RWPE2 (cell line): ENCODE measurements at places on chromosomes 3 and 15.

DNA sequence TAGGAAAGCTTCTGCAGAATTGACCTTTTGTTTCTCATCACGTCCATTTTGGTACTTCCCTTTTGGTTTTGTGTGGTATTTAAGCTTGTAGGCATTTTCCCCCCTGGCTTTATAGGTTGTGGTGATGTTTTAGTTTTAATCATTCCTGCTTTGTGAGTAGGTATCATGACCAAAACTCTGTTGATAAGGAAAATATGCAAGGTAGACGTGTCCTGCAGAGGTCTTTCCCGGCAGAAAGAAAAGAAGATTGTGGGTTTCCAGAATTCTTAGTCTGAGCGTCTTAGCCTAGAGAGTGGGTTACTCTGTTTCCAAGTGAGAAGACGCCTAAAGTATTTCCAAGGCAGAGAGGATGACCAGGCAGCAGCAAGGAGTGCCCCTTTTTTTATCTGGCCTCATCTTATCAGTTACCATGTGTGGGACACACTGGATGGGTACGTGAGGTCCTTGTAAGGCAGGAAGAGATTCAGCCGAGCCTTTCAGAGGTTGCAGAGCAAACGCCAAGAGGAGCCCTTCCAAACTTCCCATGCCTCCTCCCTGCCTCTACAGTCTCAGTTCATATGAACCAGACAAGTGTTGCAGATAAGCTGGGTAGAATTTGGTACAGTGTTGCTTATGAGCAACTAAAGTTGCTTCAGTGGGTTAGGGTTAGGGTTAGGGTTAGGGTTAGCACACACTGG is 58.8 kb downstream of the ARNT2 start:
- no peak for DNase-seq

GRCh38 chr3:6262010-6262409 is 598.9 kb upstream of the GRM7 start:
- DNase-seq: no peak

DNA sequence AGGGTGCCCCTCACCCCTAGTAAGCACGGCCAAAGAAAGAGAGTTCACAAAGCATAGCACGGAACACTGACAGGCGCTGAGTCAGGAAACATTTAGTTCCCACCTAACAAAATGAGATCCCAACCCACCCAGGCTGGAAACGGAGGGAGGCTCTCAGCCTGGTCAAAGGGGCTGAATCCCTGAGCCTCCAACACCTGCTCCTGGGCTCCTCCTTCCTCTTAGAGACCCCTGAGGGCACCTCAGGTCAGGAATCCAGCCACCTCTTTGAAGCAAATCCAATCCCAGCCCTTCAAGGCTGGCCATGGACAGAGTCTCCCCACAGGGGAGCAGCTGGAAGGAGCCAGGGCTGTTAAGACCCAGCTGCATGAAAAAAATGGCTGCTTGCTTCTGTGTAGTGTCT is 154.4 kb upstream of the HES1 start:
- no peak for DNase-seq

DNA sequence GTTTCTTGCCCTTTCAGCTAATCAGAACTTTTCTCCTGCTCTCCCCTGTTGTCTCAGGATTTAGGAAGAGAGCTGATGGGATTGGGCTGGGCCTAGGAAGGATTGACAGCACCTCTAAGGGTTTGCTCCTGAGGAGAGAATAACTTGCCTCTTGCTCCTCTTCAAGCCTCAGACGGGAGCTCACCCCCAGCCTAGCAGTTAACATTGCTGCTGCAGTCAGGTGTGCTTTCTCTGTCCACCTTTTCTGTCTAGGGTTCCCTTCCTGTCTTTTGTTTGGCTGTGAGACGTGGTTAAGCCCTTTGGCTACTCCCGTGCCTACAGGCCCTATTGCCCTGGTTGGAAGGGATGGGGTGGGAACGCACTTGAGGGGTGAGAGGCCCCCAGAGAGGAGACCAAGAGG is 20.1 kb downstream of the TMEM108 start:
- DNase-seq: no peak

- DNase-seq: no peak
Measured at GRCh38 chr15:76467136-76467535, 130.6 kb downstream of the ISL2 start.

DNA sequence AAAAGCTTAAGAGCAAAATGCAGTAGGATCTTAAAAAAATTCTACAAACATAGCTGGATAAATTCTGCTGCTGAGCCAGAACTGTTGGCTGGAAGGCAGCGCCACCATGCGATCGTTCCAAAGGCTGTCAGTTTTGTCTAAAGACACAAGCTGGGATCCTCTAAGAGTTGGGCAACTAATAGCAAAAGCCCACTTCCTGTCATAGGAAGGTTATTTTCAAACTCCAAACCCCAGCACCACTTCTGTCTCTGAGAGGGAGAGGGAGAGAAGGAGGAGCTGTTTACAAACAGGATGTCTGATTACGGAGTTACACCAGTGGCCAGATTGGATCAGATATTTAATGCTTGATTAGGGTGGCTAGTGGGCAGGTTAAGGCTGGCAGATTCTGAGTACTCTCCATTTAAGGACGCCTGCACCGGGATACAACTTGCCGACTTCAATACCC is 44.0 kb downstream of the EIF4E3 start:
- no peak for DNase-seq

- no peak for DNase-seq
Measured at GRCh38 chr3:138408751-138409570, 25.5 kb upstream of the ESYT3 start.

GRCh38 chr3:147836330-147836729 is 427.2 kb downstream of the ZIC1 start:
- no peak for DNase-seq

GRCh38 chr3:152641198-152641597 is 193.7 kb upstream of the P2RY1 start:
- DNase-seq: no peak

- no peak for DNase-seq
Measured at GRCh38 chr15:101428758-101429157, 60.7 kb downstream of the PCSK6 start.

- no peak for DNase-seq
Measured at GRCh38 chr15:67510597-67511190, 10.2 kb upstream of the C15orf61 start.

- DNase-seq: no peak
Measured at GRCh38 chr3:54427501-54427900, 305.1 kb downstream of the CACNA2D3 start.

GRCh38 chr3:48215019-48215418 is 8.3 kb upstream of the CAMP start:
- DNase-seq: no peak

GRCh38 chr3:28467414-28467813 is 118.8 kb upstream of the AZI2 start:
- no peak for DNase-seq

DNA sequence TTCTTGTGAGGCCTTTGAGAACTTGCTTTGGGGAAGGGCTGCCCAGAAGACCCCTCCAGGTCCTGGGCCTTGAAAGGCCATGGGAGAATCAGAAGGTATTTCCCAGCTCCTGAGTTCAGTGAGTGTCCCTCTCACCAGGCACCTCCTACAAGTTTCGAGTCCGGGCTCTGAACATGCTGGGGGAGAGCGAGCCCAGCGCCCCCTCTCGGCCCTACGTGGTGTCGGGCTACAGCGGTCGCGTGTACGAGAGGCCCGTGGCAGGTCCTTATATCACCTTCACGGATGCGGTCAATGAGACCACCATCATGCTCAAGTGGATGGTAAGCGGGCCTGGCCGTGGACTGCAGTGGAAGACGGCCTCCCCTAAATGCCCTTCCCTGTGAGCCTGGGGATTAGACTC is 68.3 kb downstream of the BOC start:
- no peak for DNase-seq

DNA sequence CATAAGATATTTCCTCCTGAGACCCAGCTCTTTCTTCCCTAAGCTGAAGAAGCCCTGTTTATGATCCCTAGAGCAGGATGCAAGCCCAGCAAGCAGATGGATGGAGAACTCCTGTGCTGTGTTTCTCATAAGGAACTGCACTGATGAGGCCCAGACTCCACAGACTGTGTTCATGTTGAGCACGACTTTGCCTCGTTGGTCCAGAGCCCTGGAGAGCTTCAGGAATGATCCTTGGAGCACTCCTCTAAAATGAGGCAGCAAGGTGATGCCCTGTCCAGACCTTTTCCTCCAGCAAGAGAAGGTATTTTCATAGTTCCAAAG is 83.8 kb downstream of the MYLK start:
- no peak for DNase-seq

GRCh38 chr15:63061975-63062374 is 19.4 kb downstream of the TPM1 start:
- no peak for DNase-seq

DNA sequence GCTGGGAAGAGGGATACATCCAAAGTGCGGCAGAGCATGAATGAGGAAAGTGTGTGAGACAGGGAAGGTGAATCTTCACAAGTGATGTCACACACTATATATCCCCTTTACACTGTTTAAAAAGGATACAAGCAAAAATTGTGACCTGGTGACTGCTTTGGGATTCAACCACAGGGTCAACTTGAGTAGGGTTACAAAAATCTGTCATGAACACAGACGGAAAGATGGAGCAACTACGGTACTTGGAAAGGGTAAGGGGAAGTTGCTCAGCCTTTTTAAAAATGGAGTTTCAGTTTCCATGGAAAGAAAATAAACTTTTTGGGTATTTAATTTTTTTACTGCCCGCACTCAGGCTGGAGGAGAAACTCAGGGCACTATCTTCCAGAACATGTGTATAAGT is 60.3 kb downstream of the B3GNT5 start:
- DNase-seq: no peak

GRCh38 chr3:105354429-105354828 is 12.3 kb upstream of the ALCAM start:
- no peak for DNase-seq

GRCh38 chr3:8769088-8769822 is at the start of gene OXTR:
Gene OXTR (minus strand): TSS chr3:8769613. CDS start chr3:8768187, 1,426 bp downstream.
- DNase-seq: no peak

- DNase-seq: no peak
Measured at GRCh38 chr3:46830801-46831200, 32.4 kb downstream of the MYL3 start.

DNA sequence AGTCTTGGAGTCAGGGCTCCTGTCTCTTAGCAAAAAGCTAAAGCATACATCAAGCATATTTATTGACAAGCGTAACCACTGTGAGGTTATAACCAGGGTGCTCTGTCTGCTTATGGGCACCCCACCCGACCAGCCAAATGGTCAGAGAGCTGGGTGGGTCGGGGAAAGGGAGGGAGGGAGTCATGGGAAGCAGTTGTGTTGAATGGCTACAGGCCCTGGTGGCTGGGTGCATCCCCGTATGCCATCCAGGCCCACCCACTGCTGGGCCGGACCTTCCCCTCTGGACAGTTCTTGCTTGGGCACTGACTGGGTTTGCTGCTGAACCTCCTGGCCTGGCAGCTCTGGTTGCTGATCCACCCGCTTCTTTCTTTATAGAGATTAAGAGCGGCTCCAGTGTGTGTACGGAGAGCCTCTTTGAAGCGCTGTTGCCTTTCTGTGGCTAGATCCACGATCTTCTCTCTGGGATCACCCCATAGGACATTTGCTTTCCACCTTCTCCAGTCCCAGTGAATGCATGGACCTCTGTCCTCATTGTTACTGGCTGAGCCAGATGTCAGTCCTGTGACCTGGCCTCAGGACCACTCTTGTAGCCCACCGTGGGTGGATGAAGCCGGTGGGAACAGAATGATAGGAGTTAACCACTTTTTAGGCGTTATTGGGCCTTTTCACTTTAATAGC is 59.6 kb downstream of the SMAD3 start:
- DNase-seq: no peak

GRCh38 chr3:186544281-186544680 is at the start of gene CRYGS:
Gene CRYGS (minus strand): TSS chr3:186544380. CDS start chr3:186544326, 54 bp downstream.
- no peak for DNase-seq

DNA sequence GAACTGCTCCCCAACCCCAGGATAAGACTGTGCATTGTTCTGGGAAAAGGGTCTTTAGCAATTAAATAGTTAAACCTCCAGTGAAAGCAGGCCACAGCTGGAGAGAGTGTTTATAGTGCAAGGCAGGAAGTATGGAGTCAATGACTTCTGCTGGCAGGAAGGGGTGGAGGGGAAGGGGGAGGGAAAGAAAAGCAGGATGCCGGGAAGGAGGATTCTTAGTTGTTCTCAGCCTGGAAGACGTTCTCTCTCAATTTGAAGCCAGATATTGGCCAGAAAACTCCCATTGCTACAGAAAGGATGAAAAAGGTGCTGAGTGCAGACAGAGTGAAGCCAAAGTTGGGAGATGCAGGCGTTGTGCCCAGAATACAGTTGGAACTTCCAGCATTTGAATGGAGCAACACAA is 35.7 kb upstream of the ACTL6A start:
- no peak for DNase-seq

- no peak for DNase-seq
Measured at GRCh38 chr3:101903451-101903871, 54.1 kb downstream of the NFKBIZ start.

DNA sequence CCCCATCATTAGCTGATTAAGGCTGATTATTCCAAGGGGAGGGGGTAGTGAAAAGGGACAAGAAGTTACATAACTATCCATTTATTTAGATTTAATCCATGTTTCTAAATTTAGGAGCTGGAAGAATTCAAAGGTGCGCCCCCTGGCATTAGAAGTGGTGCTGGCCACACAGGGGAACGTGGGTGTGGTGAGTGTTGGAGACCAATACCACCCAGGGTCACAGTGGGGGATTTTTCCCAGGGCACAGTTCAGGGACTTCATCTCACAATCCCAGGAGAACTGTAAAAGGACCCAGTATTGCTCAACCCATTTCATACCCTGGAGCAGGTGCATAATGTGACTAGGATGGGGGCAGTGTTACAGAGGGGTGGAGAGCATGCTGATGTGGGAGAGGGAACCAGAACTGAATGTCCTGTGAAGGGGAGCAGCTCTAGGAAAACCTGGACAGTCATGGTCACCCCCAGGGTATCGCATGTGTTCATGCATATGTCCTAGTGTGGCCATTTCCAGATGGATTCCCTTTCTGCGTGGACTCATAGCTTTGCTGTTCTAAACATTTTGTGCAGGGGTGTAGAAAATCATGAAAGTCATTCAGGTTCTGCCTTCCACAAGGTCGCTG is 110.3 kb downstream of the LSM3 start:
- DNase-seq: no peak

GRCh38 chr3:72343078-72343477 is 505.2 kb downstream of the SHQ1 start:
- no peak for DNase-seq

DNA sequence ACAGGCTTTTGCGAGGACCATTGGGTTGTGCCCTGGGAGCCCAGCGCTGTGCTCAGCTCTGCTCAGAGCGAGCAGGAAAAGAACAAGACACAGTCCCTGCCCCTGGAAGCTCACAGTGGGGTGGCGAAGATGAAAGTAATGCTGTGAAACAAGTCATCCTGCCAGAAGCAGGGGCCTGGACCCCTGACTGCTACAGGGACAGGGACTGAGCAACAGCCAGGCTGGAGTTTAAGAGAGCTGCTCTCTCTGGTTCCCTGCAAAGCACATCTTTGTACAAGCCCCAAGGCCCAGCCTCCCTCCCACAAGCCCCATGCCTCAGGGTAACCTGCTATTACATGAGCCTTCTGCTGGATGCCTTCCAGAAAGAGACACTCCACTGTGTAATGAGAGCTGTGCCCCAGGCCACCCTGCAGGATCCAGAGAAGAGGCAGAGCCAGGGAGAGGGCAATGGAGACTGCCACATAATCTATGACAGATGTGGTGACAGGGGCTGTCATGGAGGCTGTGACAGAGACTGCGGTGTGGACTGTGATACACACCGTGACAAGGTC is 7.1 kb upstream of the HCN4 start:
- DNase-seq: no peak
